ENCODE measurements at places on chromosomes 3 and 15.
A peak's percentile ranks its signal among the peaks of the same experiment; 100 is the strongest.

GRCh38 chr3:182078929-182079328 is 367.2 kb downstream of the SOX2 start:
- no peak for DNase-seq

- peak; percentile 84 for DNase-seq
Observed at GRCh38 chr3:52237657-52238172, 1.2 kb downstream of the TWF2 start.

DNA sequence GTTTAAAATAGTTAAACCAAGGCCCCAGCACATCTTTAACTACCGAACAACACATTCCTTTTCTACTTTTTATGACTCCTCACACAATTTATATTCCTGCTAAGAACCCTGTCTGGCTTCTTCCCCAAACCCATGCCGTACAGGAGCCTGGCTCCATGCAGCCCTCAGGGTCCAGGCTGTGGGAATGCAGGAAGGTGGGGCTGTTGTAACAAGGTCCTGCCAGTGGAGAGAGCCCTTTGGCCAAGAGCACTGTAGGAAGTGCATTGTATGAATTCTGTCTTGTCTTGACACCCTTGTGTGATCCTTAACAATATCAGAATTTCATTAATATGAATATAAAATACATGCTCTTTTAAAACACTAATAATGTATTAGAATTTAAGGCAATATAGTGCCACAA is 563.8 kb downstream of the TBL1XR1 start:
- no peak for DNase-seq

GRCh38 chr3:99087277-99087676 is 185.8 kb upstream of the DCBLD2 start:
- no peak for DNase-seq

GRCh38 chr15:90686435-90687218 is 30.5 kb upstream of the BLM start:
- peak; percentile 72 for DNase-seq

Measured in suppressor macrophage (primary cell).